Esophagus muscularis mucosa (tissue), 4 donors: ENCODE measurements at places on chromosomes 6 and 20. TPM values are rescaled to one million over a fixed set of nuclear protein-coding genes. Genes with fewer than 3 reads are reported as not detected.
A peak's percentile ranks its signal among the peaks of the same experiment; 100 is the strongest.

- no peak for DNase-seq
Observed at GRCh38 chr20:61173267-61173666, 78.8 kb upstream of the CDH4 start.

Gene ACTL10
- 2.5 TPM for total RNA-seq

Gene CRISP2
- not detected for total RNA-seq

DNA sequence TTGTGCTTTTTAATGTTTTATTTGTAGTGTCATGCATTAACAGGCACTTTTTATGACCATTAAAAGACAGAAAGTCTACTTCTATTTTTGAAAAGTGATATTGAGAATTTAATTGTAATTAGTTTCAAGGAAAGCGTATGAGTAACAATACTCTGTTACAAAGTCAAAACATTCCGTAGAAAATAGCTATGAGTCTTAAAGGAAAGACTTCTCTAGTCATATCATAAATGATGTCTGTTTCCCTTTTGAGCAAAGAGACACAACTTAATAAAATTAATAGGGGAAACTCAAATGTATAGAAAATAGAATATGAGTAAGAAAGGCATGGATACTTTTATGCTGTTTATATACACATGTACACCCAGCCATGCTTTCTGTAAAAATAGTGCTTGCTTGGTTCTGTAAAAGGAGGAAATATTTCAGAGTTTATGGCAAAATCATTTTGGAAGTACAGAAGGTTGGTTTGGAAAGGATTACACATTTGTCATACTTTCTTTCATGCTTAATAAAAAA is 107.8 kb upstream of the AHI1 start:
- no peak for DNase-seq

Gene EDN1
- total RNA-seq, result 18.2 TPM

- DNase-seq, result no peak
Observed at GRCh38 chr6:37802810-37803209, 16.7 kb upstream of the ZFAND3 start.

- no peak for DNase-seq
Observed at GRCh38 chr6:44332585-44332984, 9.9 kb upstream of the SPATS1 start.

DNA sequence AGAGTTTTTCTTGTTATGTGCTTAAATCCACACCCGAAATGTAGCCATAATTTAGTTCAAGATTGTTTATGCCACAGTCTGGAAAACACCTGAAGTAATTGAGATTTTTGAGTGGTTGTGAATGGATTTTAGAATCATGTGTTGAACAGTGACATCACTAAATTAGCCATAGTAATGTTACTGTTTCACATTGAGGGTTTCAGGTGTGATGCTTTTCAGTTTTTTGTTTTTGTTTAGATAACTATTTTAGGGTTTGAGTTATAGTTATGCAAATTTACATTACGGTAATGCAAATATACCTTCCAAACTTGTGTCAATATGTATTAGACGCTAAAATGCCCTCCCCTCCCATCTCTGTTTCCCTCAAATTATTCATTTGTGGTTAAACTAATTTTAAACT is 22.9 kb downstream of the QKI start:
- no peak for DNase-seq

Gene RMND1
- 14.2 TPM for total RNA-seq

- no peak for DNase-seq
Observed at GRCh38 chr6:154829970-154830369, 96.8 kb downstream of the SCAF8 start.

- DNase-seq, result no peak
Observed at GRCh38 chr6:78952362-78952761, 85.0 kb downstream of the IRAK1BP1 start.

Gene FABP7
- not detected for total RNA-seq

- DNase-seq, result peak; percentile 47
Observed at GRCh38 chr6:33112148-33112547, 36.4 kb downstream of the HLA-DPB1 start.

DNA sequence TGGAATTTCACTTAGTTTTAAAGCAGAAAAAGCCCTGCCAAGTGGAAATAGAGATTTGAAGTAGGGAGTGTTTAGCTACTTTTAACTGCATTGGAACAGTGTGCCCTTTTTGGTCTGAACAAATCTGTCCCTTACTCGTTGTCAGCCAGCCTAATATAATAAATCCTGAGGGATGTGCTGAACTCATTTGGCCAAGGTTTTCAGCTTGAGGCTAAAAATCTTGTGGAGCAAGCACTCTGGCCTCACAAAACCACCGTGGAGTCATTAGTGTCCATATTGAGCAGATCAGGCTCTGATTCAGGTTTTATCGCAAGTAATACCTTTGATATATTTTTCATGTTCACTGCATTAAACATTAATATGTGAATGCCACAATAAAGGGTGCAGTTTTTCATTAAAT is 383.5 kb downstream of the FRK start:
- no peak for DNase-seq

DNA sequence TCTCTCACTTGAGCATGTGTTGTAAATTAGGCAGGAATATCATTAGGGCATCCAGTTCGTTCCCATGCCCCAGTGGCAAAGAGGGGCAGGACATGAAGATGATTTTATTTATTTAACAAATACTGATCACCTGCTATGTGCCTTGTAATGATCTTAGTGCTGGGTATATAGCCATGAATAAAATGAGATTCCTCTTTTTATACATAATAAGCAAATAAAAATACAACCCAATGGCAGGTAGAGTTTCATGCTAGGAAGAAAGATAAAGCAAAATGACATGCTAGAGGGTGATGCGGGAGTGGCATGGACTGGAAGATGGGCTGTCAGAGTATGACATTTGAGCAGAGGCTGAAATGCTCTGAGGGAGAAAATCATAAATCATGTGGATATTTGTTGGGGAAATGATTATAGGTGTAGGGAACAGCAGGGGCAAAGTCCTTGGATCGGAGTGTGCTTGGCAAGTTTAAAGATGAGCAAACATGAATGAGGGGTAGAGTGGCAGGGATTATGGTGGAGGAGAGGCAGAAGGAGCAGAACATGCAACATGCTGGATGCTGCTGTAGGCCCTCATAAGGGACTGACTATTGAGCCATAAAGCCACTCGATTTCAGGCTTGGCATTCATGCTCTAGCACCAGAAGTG is 342.1 kb downstream of the PLCB1 start:
- no peak for DNase-seq

DNA sequence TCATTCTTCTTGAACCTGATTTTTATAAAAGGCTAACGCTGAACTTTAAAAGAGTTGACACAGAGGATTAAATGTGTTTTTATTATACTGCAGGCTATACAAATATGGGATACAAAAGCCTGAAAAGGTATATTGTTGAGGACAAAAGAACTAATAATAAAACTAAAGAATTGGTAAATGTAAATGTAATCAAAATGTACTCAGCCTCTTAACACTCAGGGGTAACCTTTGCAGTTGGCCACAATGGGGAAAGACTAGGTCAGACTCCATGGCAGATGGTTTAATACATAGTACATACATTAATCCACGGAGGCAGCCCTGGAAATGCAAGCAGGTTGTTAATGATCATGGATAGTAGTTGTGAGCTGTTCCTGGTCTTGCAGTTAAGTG is 57.5 kb downstream of the SOBP start:
- DNase-seq, result no peak

Gene SCRT2
- not detected for total RNA-seq

Gene CPNE5
- total RNA-seq, result 2.3 TPM

- no peak for DNase-seq
Observed at GRCh38 chr20:33191484-33191883, 23.5 kb downstream of the BPIFA2 start.

Gene FAM83D
- total RNA-seq, result 93.9 TPM

GRCh38 chr6:34839666-34840352 is 47.9 kb downstream of the BLTP3A start:
- no peak for DNase-seq

GRCh38 chr20:31406115-31406514 is at the start of gene DEFB121:
DEFB121 (minus strand) TSS chr20:31406215; CDS start chr20:31406152, 63 bp downstream.
- no peak for DNase-seq

DNA sequence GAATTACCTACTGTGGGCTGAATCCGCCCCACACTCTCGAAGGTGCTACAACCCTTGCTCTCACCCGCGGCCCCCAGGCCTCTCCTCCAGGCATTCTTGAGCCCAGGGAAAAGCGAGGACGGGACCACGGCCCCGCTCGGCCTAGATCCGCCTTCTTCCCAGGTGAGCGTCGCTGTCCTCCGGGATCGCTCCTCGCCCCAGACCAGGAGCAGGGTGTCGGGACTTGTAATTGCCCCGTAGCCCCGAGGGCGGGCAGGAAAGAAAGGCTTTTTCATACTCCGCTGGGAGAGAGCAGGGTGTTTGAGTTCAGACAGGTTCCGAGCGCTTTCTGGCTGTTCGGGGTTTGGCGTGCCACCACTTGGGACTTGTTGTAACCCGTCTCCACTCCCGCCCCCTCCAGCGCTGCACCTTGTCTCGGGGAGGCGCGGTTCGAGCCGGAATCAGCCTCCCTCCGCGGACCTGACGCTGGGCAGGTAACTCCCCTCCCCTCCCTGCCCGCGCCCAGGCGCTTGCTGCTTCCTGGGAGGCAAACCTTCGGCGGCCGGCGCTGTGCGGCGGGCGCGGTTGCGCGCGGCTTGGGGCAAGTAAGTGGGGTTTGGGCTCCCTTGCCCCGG is at the start of gene FAM83B:
TSS of gene FAM83B (plus strand) at position 529 of the 614 bp plus-strand sequence. CDS start 23,476 bp downstream, outside the sequence.
- no peak for DNase-seq

GRCh38 chr6:166582258-166582657 is 4.2 kb downstream of the RAMACL start:
- no peak for DNase-seq

- no peak for DNase-seq
Observed at GRCh38 chr6:4398791-4399190, 263.4 kb upstream of the ECI2 start.

- DNase-seq, result no peak
Observed at GRCh38 chr6:114449659-114450058, 106.8 kb upstream of the HS3ST5 start.
